Activated T-cell treated with anti-CD3 and anti-CD28 coated beads for 1 hour (primary cell): ENCODE measurements at places on chromosomes 7 and 10.

DNA sequence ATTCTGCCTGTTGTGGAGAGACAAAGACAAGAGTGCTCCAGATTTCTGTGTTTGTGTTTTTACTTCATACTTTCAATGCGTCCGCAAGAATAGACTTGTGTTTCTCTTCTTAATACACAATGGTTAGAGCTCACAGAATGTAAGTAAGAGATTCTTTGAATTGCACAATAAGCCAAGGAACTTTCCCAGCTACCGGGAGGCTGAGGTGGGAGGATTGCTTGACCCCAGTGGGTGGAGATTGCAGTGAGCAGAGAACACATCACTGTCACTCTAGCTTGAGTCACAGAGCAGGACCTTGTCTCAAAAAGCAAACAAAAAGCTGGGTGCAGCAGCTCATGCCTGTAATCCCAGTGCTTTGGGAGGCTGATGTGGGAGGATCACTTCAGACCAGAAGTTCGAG lies 250.7 kb upstream of the MYO3A start:
- no peak for DNase-seq

- DNase-seq = no peak
Observed at GRCh38 chr7:45718464-45719330, 144.5 kb downstream of the ADCY1 start.

DNA sequence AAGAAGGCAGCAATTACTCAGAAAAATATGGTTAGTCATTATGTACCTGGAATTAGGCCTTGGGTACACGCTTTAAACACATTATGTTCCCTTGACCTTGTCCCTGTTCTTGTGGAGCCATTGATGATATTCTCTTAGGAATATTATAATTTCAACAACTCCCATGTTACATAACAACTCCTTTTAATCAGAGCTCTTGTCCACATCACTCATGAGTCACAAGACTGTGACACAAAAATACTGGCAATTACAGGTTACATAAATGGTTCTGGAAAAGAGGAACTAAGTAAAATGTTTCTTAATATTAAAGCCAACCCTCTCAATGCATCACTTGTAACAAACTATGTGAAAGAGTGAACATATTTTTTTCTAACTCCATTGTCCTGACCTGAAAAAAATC lies 143.8 kb upstream of the PCLO start:
- no peak for DNase-seq

GRCh38 chr10:89163265-89163995 lies 43.7 kb downstream of the CH25H start:
- DNase-seq = no peak

- DNase-seq = no peak
Observed at GRCh38 chr10:34217524-34217923, 597.6 kb downstream of the PARD3 start.

DNA sequence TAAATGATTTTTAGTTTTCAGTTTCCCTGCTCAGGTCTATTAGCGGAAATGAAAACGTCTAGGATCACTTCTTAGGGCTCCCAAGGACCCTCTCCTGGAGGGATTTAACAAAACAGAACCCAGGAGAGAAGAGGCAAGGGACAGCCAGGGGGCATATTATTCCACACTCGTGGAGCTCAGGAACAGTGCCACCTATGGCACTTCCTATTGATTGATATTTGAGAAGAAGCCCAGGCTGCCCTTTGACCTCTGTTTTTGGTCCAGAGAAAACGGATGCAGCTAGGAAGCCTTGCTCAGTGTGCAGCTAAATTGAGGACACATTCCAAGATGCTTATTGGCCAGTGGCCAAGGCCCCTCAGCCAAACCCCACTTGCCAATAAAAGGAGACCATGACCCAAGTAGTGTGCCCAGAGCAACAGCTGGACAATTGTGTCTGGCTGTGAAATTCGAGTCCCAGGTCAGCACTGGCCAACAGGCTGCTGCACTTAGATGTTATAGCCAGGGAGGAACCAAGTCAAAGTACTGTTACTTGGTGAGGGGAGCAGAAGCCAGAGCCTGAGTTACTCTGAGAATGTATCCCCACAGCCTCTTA lies 24.0 kb upstream of the GPNMB start:
- no peak for DNase-seq

GRCh38 chr7:153522261-153522660 lies 529.9 kb upstream of the DPP6 start:
- DNase-seq = no peak

- no peak for DNase-seq
Observed at GRCh38 chr7:43647673-43648472, 65.0 kb downstream of the STK17A start.

GRCh38 chr10:61159253-61159652 lies 215.3 kb upstream of the RHOBTB1 start:
- no peak for DNase-seq
